D341Med (cell line): ENCODE measurements at places on chromosomes 12 and 14.

DNA sequence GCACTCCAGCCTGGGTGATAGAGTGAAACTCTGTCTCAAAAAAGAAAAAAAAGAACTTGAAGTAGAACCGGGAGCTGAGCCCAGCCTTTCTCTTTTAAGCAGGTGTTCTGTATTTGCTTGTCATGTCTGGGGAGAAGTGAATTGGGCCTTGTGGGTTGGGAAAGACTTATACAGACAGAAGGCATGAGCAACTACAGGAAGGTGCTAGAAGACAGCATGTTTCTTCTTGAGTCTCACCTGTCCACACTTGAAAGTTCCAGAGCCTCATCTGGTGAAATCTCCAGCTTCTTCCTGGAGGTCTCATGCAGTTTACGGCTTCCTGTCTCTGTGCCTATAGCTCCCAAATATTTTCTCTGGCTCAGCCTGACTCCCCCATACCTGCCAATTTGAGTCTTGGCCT, 2.5 kb downstream of the PGAM5 start:
- DNase-seq, result no peak

DNA sequence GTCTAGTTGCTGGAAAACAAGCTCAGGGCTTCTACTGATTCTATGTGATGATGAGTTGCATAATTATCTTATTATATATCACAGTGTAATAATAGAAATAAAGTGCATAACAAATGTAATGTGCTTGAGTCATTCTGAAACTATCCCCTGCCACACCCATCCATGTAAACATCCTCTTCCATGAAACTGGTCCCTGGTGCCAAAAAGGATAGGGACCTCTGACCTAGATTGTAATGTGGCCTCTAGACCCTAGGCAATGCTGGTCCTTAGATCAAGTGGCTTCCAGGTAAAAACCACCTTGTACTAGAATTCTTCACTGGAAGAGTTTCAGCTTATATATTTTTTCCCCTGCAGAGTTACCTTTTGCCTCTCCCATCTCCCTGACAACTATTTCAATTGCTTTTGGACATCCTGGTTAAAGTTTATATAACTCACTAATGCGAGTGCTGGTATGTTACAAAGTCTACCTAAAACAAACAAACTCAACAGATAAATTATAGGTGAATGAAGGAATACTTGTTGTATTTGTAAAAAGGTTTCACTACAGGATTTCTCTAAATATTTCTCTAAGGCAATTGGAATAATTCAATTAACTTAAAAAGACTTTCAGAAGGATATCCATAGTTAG, 462.5 kb downstream of the NAV3 start:
- no peak for DNase-seq

GRCh38 chr14:35155962-35156361, 33.6 kb downstream of the PRORP start:
- DNase-seq, result no peak

DNA sequence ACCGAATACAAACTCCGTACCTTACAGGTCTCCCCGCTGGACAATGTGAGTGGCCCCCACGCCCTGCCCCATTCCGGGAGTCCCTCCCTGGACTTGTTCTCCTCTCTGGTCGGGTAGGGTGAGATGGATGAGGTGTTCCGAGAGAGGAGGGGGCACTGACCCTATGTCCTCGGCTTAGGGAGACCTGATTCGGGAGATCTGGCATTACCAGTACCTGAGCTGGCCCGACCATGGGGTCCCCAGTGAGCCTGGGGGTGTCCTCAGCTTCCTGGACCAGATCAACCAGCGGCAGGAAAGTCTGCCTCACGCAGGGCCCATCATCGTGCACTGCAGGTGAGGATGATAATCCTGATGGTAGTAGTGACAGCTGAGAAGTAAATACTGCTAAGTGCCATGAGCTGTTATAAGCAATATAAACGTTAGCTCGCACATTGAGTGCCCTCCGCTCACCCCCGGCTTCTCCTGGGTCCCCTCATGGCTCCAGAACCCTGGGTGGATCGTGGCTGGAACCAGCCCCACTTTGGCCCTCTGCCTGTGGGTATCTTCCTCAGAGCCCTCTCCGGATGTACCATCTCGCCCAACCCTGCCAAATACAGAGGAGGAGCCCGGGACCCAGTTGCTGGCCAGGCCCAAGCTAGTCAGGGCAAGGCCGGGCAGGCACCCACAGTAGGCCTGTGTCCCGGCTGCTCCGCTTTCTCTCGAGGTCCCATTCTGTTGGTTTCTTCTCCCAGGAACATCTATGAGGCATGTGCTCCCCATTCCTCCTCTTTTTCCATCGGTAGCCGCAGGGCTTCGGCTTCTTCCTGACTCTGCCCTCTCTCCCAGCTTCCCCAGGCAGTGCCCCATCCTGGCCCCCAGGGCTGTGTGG, 6.8 kb downstream of the PTPN6 start:
- DNase-seq, result no peak

GRCh38 chr14:23099212-23099861, 4.0 kb downstream of the C14orf119 start:
- no peak for DNase-seq
